ENCODE measurements at places on chromosomes 7 and 10.
A peak's percentile ranks its signal among the peaks of the same experiment; 100 is the strongest.

DNA sequence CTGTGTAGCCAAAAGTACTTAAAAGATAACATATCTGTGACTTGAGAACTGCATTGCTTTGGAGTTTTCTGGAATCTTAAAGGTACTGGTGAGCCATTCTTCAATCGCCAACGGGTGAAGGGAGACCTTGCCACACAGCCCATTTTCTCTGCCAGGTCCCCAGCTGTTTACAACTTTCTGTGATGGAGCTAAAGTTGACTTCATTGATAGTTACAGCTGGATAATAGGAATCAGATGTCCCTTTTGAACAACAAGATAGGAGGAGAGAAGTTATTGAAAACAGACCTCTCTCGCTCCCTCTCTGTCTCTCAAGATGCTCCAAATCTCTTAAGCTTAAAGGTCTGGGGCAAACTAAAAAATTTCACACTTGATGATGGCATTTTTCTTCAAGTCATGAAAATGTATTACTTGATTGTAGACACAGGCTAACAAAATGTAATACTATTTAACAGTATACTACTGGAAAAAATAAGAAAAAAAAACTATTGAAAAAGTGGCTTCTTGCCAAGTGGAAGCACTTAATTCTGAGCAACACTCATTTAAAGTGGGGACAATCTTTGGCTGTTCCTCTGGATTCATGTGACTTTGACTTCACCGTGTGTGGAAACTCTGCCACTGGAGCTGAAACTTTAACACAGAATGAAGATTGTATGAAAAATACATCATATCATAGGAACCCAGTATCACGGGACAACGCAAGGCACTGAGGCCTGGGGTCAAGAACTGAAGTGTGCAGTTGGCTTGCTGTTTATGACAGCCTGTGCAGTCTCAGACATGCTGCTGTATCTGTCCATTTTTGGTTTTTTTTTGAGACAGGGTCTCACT, 78.4 kb upstream of the AFAP1L2 start:
- DNase-seq = no peak

DNA sequence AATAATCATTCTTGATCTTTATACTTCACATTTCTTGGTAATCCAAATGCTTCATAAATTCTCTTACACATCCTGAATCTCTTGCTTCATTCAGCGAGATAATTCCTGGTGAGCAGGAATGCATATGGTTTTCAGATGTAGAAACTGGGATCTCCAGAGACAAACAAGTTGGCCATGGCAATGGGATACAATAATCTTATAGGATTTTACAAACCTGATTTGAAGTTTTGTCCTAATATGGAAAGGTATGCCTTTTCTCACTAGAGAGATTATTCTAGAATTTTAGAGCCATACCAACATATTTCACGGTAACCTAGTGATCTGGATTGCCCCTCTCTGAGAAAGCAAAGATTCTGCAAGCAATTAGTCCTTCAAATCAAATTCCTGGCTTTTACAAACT, 13.1 kb upstream of the TRDMT1 start:
- no peak for DNase-seq

GRCh38 chr10:60645980-60646379, 132.3 kb upstream of the CDK1 start:
- DNase-seq = no peak

- peak; percentile 16 for DNase-seq
Measured at GRCh38 chr10:77245953-77246352, 391.7 kb downstream of the KCNMA1 start.

DNA sequence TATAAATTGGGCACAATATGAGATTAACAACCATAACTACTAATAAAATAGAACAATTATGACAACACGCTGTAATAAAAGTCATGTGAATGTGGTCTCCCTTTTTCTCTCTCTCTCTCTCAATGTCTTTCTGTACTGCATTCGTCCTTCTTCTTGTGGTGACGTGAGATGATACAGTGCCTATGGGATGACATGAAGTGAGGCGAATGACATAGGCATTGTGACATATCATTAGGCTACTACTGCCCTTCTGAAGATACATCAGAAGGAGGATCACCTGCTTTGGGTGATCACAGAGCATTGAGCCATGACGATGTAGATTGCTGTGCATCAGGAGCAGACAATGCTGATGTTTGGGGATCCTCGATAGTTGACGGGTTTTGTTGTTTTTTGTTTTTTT, 171.6 kb downstream of the HERPUD2 start:
- no peak for DNase-seq
